ENCODE measurements at places on chromosomes 3 and 15.

- no peak for DNase-seq
These were observed 159.6 kb downstream of the LEKR1 start for GRCh38 chr3:156985711-156986110.

GRCh38 chr3:72535772-72536171 lies 312.5 kb downstream of the SHQ1 start:
- no peak for DNase-seq

DNA sequence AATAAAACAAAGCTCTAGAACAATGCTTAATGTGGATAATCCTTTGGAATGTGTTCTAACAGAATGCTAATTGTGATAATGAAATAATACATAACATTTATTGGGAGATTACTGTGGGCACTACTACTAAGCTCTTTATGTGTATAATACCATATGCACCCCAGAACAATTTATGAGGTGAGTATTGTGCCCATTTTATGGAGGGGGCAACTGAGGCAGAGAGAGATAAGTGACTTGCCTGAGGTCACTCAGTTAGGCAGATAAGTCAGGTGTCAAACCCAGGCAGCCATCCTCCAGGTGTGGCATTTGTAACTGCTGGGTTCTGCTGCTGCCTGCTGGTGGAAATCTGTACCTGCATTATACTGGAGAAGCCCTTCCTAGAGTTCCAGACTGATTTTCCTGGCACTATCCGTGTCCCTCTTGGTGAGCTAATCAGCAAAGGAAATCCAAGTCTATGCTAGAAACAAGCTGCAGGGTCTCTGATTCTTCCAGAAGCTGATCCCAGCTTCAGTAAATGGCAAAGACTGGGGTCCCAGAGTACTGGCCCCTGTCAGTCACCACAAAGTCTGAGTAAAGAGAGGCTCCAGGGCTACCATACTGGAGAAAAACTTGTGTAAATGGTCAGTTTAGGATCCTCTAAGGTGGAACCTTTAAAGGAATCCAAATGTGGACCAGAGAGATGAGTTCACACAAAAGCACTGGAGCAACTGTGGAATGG lies 22.6 kb upstream of the RBP1 start:
- no peak for DNase-seq

DNA sequence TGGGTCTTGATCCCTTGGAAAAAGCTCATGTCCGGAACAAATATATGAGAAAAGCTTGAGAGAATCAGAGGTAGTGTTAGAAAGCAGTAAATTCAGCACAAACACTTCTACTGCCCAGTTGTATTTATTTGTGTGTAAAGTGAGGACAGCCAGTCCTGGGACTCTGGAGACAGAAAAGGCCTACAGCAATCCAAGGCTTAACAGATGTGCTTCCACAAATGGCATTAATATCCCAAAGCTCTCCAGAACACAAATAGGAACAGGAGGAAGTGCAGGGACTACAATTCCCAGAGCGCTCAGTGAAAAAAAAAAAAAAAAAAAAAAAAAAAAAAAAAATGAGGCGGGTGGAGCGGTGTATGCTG lies 390 bp upstream of the AP2M1 start:
- no peak for DNase-seq

DNA sequence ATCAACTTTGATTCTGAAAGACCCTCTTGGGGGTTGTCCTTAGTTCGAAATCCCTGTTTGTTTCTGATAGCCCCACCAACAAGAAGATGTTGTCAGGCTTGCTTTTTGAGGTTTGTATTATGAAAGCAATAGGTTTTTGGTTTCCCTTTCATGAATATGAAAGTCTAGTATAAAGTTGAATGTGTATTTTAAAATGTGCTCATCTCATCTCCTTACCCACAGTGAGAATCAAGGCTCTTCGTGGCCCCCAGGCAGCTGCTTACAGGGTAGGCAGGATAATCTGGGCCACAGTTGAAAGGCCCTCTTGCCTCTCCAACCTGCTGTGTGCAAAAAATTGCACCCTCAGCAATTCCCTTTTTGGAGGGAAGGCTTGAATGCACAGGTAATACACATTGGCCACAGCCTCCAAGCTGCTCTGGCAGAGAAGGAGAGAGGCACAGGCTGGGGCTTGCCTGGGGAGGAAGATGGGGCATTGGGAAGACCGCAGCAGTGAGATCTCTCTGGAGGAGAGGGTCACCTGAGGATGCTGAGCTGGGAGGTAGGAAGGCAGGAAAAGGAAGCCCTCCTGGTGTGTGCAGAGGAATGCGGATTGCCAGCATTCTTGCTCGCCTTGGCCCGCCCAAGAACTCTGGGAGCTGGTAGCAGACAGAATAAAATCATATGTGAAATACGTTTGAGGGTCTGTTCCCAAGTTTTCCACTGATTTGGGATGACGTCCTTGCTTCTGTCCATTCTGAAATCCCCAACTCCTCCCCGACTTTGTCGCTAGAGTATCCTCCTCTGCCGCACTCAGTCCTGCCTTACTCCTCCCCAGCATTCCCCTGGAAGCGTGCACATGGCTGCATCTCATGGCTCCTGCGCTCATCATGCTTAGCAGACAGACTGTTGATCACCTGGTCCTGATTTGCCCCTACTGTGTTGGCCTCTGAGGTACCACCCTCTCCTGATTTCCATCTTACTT lies 196.4 kb downstream of the RPLP1 start:
- no peak for DNase-seq

Measured in liver (tissue), 10 donors.